ENCODE measurements at places on chromosomes 5 and 9. TPM values are rescaled to one million over a fixed set of nuclear protein-coding genes. Genes with fewer than 3 reads are reported as not detected.

DNA sequence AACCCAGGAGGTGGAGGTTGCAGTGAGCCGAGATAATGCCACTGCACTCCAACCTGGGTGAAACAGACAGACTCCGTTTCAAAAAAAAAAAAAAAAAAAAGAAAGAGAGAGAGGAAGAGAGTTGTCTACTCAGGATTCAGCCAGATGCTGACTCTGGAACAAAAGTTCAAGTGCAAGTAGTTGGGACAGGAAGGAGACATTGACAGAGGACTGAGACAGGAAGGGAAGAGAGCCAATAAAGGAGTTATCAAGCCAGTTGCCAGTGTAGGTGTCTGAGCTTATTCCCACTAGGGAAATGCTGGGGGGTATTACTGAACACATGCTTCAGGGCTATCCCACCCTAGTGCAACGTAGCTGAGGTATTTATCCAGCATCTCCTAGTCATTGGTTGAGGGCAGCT is 147.7 kb upstream of the SLC1A3 start:
- DNase-seq: no peak

DNA sequence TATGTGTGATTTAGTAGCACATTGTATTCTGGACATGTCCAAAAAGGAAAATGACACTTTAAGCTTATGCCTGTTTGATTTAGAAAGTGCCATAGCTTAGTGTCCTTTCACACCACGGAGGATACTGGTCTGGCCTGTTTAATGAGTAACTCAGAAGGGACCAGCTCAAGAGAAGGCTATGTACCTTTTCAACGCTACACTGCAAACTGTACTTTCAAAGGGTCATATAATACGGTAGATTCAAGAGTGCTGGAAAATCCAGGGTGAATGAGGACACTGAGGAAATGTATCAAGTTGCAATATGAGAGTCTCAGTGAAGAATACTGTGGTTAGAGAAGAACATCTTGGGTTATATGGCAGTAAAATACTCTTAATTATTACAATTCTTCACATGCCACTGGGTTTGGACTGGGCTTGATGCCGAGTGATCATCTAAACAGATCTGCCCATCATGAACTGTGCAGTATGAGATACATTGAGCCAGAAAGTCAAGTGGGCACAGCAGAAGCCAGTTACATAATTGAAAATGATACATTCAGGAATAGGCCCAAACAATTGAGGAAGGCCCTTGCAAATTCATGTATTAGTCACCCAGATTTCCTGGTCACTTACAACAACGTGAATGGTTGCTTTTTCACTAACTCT is 1211.5 kb upstream of the CDH9 start:
- no peak for DNase-seq

DNA sequence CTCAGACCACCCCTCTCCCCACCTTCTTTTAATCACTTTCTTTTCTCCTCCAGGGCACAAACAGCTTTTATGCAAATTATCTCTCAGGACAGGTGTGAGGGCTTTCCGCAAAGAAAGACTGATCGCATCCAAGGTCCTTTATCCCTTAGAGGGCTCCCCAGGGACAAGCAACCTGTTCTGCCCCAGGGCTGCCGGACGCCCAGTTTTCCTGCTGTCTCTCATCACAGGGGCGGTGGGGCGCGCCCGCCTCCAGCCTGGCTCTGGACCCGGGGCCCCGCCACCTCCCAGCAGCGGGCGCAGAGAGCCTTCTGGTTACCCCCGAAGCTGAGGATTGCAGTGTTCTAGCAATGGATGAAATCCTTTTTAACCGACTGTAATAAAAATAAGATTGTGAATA is 266.1 kb downstream of the CWC27 start:
- peak; percentile 62 for DNase-seq

DNA sequence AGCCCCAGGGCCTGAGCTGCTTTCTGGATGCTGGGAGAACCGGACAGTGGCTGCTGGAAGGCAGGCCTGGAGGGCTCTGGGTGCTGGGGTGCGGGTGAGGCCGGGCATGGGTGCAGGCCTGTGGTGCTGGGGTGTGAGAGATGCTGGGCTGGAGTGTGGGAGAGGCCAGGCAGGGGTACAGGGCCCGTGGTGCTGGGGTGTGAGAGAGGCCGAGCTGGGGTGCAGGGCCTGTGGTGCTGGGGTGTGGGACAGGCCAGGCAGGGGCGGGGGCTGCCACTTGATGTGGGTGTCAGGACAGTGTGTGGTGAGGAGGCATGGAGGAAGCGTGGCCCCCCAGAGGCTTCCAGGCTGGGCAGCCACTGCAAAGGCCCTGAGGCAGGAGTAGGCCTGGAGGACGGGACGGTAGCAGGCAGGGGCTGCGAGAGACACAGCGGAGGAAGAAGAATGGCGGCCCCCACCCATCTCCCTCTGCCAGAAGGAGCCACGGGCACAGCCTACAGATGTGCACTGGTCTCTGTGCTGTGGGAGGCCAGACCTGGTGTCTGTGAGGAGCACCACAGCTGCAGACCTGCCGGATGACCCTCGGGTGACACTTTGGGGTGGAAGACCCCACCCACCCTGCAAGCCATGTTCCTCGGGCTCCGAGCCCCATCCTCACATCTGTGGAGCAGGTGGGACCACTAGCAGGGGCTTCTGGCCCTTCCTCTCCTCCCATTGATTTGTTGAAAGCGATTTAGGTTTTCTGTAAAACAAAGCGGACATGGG is 9.3 kb downstream of the NKD2 start:
- no peak for DNase-seq

DNA sequence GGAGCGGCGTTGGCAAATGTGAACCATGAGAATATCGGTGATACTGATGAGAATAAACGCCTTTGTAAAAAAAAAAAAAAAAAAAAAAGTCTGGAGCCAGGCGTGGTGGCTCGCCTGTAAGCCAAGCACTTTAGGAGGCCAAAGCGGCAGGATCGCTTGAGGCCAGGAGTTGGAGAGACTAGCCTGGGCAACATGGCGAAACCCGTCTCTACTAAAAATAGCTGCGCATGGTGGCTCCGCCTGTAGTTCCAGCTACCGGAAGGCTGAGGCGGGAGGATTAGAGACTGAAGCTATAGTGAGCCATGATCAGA is 425 bp upstream of the NFX1 start:
- DNase-seq: no peak

FOXD4L6 gene
- total RNA-seq: not detected

- DNase-seq: no peak
Observed at GRCh38 chr5:103910786-103911185, 348.2 kb upstream of the NUDT12 start.

SUSD1 gene
- 31.0 TPM for total RNA-seq

GRCh38 chr9:79788662-79789061 is 216.9 kb downstream of the TLE4 start:
- no peak for DNase-seq

DNA sequence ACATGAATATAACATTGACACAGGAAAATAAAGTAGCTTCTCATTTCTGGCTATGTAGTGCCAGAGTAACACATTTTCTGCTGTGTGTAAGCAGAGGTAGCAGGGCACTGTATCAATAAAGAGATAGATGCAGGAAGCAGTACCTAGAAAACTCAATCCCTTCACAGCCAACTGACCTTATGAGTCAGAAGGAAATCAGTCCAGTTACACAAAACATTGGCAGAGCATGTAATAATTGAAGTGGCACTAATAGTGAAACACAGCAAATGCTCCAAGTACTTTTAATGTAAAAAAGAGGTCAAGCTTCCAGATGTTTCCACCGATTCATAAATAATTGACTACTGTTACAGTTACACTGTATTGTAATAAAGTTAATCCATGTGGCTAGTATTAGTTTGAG is 706.6 kb downstream of the EFNA5 start:
- DNase-seq: no peak

DNA sequence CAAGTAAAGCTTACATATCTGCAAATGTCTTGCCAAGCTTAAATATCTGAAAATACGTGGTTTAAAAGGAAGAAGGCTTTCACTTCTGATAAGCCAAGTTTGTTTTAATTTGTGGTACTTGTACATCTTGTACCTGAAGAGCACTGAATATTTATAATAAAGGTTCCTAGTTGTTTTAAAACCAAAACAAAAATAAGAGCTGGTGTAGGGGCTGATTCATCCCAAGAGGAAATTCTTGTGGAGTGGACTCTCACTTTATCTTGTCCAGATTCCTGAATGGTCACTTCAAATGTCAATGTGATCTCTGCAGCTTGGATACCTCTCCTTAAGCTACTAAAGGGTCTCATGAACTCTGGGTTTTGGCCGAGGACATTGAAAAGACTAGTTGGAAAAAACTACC is 29.5 kb downstream of the MAMDC2 start:
- no peak for DNase-seq

TAF11L10 gene
- total RNA-seq: not detected

GRCh38 chr9:76377791-76378190 is 16.4 kb downstream of the RFK start:
- DNase-seq: no peak

- DNase-seq: no peak
Observed at GRCh38 chr5:164352695-164353094, 847.3 kb downstream of the MAT2B start.

DNA sequence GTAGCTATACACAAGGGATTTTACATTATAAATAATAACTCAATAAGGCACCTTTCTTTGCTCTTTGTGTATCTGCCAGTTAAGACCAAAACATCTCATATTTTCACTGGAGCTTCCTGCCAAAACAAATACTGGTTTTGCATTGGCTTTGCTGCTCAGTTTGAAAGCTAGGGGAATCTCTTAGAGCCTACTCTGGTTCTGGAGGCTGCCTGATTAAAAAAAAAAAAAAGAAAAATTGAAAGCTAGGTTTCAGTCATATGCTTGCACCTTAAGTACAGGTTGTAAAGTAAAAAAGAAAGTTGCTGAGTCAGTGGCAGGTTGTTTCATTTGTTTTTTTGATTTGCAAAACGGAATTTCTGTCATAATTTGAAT is 2.3 kb downstream of the DENND4C start:
- DNase-seq: no peak

- DNase-seq: peak; percentile 69
Observed at GRCh38 chr5:116576053-116576713, 1.6 kb upstream of the SEMA6A start.

SPARC gene
- total RNA-seq: 1,248 TPM

All from upper lobe of right lung (tissue), 1 donor.